ENCODE measurements at places on chromosomes 1 and 21. TPM values are rescaled to one million over a fixed set of nuclear protein-coding genes. Genes with fewer than 3 reads are reported as not detected.

GRCh38 chr1:161258439-161259344 lies at the start of gene PCP4L1:
Gene PCP4L1, plus strand, starts transcription at chr1:161258745. Its CDS starts 230 bp downstream, at chr1:161258975.
- peak; percentile 5 for DNase-seq

Gene DNAH14
- total RNA-seq: 17.0 TPM

DNA sequence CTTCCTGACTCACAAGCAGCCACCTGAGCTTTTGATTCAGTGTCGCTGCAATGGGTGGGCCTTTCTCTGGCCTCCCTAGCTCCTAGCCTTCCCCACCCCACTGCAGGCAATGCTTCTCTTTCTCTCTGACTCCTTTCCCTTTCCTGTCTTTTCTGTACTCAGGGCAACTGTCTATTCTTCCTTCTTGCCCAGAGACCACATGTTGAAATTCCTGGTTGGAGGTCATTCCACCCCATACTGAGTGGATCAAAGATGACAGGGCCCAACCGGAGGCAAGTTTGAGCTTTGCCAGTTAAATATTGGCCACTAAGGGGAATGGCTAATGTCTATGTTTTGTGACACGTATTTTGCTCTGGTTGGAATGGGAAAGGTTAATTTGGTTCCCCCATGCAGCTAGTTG lies 65.2 kb upstream of the ARID1A start:
- DNase-seq: no peak

GRCh38 chr1:12678820-12679219 lies 34.9 kb downstream of the AADACL4 start:
- no peak for DNase-seq

GRCh38 chr1:168913711-168914463 lies 184.9 kb upstream of the DPT start:
- DNase-seq: no peak

Gene LCE2A
- total RNA-seq: not detected

Measured in glomerular endothelial cell (primary cell).